NCI-H1092 (cell line): ENCODE measurements at places on chromosomes 3 and 15.

DNA sequence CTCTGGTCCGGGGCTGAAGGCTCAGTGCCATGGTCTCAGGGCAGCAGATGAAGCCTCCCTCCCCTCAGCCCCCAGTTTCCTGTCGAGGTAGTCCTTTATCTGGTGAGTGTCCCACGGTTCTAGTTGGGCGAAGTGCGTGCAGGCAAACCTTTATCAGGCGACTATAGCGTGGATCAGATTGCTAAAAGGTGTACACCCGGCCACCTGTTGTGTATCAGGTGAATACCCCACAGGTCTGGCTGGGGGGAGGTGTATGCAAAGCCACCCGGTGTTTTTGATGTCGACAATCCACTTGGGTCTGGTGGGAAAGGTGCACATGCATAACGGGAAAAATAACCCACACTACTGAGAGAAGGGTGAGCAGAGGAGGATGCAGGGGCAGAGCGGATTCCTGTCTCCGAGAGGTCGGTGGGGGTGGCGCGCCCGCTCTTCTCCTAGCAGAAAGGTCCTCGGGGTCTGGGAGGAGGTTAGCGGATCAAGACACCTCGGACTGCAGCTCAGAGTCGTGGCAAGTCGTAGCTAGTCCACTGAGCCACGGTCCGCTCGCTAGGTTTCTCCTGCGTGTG lies 507 bp downstream of the SLC12A6 start:
- no peak for DNase-seq

GRCh38 chr3:185658504-185658912 lies 72.4 kb downstream of the SENP2 start:
- no peak for DNase-seq

DNA sequence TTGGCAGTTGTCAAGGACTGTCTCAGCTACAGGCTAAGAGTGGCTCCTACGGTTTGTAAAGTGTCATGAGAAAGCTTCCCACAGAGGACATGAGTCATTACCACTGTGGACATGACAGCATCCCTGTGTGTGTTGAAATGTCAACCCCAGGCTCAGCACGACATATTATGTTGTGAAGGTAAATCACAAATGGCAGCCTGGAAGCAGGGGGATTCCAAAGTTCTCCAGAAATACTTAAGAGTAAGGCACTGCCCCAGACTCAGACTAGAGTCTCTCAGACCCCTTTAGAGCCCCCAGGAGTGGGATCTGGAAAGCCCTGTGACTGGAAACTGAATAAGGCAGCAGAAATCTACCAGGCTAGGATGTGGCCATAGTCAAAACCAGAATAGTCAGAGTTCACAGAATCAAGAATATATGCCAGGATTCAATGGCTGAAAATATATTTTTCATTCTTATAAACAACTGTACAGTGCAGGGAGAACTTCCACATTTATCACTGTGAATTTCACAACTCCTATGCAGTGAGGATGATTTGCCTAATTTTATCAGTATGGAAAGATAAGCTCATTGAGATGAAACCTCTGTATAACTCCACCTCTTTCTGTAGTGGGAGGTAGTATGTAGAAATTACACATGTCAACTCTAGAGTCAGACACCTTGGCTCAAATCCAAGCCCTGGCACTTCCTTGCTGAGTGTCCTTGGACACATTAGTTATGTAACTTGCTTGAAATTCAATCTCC lies 237.1 kb upstream of the CFAP20DC start:
- DNase-seq, result no peak

- DNase-seq, result no peak
These were observed 134.3 kb upstream of the PRR20G start for GRCh38 chr3:127421943-127422662.

- DNase-seq, result no peak
These were observed 521.9 kb downstream of the FOXP1 start for GRCh38 chr3:71061581-71061980.

DNA sequence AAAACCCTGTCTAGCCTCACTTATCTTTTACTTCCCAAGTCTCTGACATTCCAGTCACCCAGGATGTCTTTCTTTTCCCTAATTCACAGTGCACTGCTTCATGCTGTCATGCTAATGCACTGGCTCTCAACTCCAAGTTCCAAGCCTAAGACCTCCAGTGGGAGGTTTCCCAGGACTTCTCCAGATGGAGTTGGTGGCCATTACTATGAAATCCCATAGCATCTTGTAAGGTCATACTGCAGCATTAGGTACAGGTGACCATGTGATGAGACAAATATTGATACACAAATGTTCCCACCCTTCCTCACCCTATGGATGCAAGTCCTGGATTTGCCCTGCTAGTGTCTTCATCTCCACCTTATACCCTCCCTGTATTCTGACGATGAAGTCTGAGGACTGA lies 138.6 kb upstream of the PRICKLE2 start:
- DNase-seq, result no peak

- no peak for DNase-seq
These were observed 276.5 kb upstream of the ATP11B start for GRCh38 chr3:182516597-182517336.

DNA sequence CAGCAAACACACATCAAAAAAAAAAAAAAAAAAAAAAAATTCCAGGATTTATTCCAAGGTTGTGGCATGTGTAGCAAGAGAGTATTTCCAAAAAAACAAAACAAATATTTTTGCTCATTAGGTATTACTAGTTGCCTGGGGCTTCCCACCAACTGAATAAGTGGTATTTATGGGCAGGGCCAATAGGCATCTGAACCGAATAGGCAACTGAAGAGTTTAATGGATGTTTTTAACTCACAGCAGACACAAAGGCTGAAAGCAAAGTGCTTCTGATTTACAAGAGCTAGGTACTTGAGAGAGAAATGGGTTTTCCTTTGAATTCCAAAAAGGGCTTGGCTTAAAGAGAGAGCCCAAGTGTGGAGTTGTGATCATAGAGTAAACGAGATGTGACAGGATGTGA lies 21.4 kb downstream of the EIF4E3 start:
- DNase-seq, result no peak

GRCh38 chr3:162525066-162525742 lies 1028.6 kb downstream of the OTOL1 start:
- no peak for DNase-seq

DNA sequence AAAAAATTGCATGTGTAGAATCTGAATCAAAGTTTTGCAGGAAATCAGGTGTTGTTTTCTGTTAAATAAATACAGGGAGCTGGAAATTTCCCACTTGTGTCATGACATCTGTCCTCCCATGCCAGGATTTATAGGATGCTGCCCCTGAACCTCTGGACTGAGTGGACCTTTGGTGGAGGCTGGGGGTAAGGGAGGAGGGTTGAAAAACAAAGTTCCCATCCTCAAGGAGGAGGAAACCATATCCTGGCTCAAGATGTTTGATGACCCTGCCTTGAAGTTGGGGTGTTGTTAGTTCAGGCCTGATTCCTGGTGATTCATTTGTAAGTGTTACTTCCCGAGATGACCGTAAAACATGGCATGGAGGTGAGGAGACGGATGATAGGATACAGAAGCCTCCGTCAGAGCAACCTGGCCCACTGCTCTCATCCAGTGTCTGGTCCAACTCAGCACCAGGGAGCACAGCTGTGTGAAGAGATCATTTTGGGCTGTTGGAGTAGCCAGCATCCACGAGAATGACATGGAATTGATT lies 223.6 kb downstream of the CACNA2D3 start:
- DNase-seq, result no peak
